ENCODE measurements at places on chromosomes 1 and 21.

- DNase-seq: peak; percentile 2
Measured at GRCh38 chr1:62841587-62842169, 57.7 kb downstream of the ATG4C start.

- no peak for DNase-seq
Measured at GRCh38 chr21:38667291-38667870, 138.3 kb upstream of the ETS2 start.

GRCh38 chr1:30527511-30528140 is 195.8 kb downstream of the MATN1 start:
- no peak for DNase-seq

- DNase-seq: no peak
Measured at GRCh38 chr1:117859901-117860300, 69.5 kb downstream of the GDAP2 start.

Data from frontal cortex (tissue), 4 donors.